ENCODE measurements at places on chromosomes 16 and 17.

GRCh38 chr17:4542726-4543191 is 12.4 kb downstream of the MYBBP1A start:
- no peak for DNase-seq

GRCh38 chr16:3458852-3459361 is 15.4 kb downstream of the NAA60 start:
- no peak for DNase-seq

GRCh38 chr16:55736671-55737070 is 80.9 kb downstream of the SLC6A2 start:
- DNase-seq = no peak

DNA sequence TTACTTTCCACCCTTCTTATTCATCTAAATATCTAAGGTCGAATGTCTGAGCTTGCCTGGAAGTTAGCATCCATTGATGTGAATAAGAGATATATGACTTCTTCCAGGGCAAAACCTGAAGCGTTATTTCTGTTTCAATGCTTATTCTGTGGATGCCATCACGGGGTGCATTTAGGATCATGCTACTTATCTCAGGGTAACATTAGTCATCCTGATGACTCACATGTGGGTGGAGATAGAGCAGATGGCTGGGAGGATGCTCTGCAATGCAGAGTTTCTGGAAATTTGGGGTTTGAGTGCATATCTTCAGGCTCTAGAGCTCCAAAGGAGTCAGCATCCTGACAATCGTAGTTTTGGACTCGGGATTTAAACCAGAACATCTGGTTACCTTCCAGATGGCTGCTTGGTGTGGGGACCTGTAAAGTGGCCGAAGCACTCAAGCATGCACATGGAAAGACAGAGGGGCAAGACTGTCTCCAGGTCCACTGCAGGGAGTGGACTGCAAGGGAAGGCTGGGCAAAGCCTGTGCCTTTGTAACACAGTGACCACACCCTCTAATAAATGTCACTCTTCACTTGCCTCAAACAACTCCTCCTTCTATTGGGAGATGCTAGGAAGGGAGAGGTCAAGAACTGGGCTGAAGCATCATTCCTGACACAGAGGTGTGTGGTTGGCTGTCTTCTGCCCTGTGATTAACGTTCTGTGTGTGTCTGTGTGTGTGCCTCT is 175.2 kb upstream of the SALL1 start:
- DNase-seq = no peak

DNA sequence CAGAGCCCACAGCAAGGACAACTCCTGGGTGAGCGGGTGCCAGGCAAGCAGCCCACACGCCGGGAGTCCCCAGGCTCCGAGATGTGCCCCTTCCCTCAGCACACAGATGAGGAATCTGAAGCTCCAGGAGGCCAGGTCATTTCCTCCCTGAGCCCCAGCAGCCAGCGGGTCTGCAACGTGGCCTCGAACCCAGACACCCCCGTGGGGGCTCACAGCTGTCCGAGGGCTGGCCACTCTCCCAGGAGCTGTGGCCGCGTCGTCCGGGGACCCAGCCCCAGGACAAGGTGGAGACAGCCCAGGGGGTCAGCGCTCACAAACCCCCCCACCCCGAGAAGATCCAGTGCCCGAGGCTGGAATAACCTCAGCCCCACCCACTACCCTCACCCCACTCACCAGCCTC is 17.4 kb upstream of the C1QTNF8 start:
- no peak for DNase-seq

GRCh38 chr17:34487626-34488025 is 91.8 kb upstream of the TMEM132E start:
- no peak for DNase-seq

GRCh38 chr16:79598063-79598347 is 2.5 kb downstream of the MAF start:
- no peak for DNase-seq

DNA sequence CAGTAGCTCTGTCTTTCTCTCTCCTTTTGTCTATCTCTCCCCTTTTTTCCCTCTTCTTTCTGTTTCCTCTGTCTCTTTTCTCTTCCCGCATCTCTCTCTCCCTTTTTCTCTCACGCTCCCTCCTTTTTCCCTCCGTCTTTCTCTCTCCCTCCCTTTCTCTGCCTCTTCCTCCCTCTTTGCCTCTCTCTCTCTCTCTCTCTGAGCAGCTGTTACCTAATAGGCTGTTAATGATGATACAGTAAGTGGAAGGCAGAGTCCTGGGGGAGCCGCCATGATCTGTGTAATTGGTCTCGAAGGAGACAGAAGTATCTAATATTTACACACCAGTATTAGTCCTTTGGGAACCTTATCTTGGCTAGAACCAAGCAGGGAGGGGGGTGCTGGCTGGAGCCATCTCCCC is 136.1 kb upstream of the CIBAR2 start:
- no peak for DNase-seq

- DNase-seq = no peak
Measured at GRCh38 chr17:32497431-32498205, 10.8 kb downstream of the CDK5R1 start.

DNA sequence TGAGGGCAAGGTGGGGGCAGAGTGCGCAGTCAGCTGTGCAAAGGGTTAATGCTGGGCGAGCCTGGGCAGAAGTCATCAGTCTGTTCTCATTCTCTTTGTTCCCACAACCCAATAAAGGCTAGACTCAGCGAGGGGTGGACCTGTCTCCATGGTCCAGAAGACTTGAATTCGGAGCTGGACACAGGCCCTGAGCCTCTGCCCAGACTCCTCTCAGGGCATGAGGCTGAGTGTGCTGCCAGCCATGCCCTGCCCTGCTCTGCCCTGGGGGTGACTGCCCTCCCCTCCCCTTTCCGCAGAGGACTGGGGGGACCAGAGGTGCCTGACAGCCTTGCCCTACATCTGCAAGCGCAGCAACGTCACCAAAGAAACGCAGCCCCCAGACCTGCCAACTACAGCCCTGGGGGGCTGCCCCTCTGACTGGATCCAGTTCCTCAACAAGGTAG is 54.5 kb downstream of the MRC2 start:
- DNase-seq = no peak

- DNase-seq = peak; percentile 29
Measured at GRCh38 chr17:43694081-43694870, 32.6 kb upstream of the MEOX1 start.

DNA sequence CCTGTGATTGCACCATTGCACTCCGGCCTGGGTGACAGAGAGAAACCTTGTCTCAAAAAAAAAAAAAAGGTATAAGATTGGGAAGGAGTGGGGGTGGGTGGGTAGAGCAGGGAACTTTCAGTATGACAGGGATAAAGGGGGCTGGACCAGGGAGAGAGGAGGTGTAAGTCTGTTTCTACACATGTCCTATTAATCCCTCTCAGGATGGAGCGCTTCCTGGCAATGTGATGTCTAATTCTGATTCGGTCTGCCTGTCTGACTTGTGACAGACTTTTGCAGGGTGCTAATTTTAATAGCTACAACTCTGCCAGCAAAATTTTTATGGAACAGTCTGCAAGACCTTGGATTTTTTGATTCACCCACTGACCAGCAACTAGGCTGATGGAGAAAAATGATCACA is 53.8 kb upstream of the SLC25A19 start:
- no peak for DNase-seq

DNA sequence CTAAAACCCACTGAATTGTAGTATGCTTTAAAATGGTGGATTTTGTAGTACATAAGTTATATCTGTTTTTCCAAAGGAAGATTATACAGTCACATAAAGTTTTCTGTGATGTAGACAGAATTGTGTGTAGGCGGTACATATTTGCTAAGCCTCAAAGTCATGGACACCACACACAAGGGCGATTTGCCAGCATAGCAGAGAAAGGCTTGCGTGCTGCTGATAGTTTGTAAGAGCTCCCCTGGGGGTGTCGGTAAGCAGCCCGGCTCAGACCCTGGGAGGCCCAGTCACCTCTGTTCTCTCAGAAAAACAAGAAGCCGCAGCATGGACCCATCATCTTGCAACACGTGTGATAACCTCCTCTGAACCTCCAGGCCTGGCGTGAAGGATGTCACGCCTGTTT is 38.3 kb upstream of the AKTIP start:
- no peak for DNase-seq

DNA sequence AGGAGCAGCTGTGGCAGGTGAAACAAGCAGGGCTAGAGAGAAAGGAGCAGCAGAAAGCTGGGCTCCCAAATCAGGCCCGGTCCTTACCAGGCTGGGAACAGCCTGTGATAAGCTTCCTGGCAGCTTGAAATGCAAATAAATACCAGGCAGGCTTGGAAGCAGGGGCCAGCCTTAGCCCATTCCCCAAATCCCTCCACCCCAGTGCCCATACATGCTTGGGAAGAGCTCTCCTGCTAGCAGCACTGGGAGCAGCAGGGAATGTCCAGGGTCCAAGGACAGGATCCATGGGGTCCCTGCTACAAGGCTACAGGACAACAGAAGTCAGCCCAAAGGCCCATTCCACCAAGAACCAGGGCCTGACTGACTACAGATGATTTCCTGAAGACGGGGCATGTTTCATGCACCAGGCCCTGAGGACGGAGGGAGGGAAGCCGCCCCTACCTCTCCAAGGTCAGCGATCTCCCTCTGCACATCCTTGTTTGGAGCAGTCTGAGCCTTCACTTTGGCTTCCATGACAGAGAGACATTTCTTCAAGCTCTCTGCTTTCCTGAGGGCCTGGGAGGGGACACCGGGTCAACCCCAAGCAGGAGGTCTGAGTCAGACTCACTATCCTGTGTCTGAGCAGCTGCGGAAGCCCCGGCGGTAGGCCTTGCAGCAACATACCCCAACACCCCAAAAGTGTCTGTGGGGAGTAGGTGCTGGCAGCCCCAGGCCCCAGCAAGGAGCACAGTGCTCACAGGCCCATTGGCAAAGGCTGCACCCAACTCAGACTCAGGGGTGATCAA is 2.6 kb upstream of the EXOSC6 start:
- DNase-seq = no peak

DNA sequence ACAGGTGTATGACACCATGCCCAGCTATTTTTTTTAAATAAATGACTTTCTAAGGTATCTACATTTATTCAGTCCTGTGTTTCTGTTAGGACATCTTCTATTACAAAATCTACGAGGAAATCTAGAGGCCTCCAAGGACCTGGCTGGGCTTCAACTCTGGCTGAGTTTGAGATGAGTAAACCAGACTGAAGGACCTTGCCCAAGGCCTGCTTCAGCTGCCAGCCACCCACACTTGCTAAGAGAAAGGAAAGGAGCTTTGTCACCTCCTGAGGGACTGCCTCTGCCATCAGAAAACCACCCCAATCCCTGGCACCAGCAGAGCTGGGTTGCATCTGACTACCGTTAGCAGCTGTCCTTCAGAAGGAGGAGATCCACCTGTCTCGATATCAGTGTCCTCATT is 1.3 kb upstream of the MYO1D start:
- DNase-seq = no peak

DNA sequence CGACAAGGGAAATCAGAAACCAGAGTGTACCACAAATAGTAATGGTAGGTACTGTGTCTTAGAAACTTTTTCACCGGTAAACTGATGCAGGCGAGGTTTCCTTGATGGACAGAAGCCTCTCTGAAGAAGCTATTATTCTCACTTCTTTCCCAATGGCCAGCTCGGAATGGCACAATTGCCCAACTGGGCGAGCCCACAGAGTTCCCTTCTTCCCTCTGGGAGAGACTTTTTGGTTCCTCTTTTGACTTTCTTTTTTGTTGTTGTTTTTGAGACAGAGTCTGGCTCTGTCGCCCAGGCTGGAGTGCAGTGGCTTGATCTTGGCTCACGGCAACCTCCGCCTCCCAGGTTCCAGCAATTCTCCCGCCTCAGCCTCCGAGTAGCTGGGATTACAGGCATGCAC is 16.9 kb downstream of the SLC43A2 start:
- DNase-seq = no peak

DNA sequence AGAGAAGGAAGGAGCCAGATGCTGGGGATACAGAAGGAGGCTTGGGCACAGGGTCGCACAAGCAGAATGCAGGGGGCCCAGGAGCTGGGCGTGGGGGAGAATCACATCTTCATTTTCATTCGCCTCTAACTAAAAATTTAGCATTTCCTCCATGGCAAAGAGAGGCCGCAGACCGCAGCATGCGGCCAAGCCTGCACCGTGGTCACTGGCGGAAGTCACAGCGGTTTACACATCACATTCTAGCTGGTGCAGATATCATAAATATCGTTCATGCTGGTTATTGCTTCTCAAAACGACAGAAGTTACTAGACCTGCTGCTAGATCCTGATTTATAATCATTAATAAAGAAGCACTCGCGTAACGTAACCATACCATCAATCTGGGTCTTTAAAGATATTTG is 162.0 kb downstream of the NTN1 start:
- no peak for DNase-seq

GRCh38 chr17:7043182-7043496 is 753 bp downstream of the SLC16A11 start:
- DNase-seq = no peak

DNA sequence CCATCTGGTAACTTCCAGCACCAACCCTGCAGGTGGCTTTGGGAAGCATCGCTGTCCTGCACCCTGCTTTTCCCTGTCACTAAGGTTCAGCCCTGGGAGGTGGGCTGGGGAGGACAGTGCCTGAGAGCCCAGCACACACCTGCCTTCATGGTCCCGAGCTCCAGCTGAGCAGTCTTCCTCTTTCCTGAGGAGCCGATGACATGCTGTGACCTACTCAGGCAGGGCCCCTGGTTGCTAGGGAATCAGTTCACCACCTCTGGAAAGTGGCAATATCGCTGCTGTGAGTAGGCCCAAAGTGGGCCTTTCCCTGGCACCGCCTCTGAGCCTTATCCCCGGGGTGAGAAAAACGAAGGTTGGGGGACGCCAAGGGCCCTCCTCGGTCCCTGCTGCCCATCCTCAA is 17.9 kb downstream of the ST3GAL2 start:
- no peak for DNase-seq

GRCh38 chr17:62099532-62099931 is 34.5 kb upstream of the MED13 start:
- DNase-seq = no peak

DNA sequence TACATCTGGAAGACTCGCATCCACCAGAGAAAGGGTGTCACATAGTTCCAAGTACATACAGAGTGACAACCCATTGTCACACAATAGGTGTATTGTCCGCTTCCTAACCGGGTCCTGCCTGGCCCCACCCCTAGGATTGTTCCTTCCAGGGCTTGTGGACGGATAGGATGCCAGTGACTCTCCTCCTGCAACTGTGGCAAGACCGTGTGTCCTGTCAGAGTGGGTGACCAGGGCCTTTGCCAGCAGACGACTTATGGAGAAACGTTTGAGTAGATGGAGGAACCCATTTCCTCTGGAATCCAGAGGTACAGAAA is 258.4 kb downstream of the CPPED1 start:
- DNase-seq = no peak

GRCh38 chr16:51756447-51757123 is 605.5 kb upstream of the SALL1 start:
- DNase-seq = no peak

DNA sequence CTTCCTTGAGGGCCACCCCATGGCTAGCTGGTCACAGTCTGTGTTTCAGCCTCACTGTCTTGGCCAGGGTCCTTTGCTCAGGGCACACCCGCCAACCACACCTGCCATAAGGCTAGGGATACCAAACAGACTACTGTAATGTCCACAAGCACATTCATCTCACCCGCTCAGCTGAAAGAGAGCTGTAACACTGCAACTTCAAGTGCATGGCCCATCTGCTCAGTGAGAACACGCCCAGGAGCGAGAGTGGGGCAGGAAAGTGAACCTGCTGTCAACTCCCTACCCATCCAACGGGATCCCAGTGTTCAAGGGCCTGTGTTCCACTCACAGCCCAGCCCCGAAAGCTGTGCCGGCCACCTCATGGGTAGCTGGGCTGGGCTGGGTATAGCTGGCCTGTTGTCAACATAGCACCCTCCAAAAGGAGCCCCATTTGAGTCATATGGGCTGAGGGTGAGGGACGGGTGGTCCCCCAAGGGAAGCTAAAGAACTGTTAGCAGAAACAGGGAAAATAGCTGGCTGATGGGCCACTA is 55.7 kb downstream of the SCNN1B start:
- DNase-seq = no peak

GRCh38 chr17:26765860-26766709 is 527.8 kb upstream of the WSB1 start:
- no peak for DNase-seq
